ENCODE measurements at places on chromosomes 7 and 10.
A peak's percentile ranks its signal among the peaks of the same experiment; 100 is the strongest.

- no peak for ATAC-seq
Measured at GRCh38 chr10:80443531-80443974, 10.6 kb upstream of the TSPAN14 start.

DNA sequence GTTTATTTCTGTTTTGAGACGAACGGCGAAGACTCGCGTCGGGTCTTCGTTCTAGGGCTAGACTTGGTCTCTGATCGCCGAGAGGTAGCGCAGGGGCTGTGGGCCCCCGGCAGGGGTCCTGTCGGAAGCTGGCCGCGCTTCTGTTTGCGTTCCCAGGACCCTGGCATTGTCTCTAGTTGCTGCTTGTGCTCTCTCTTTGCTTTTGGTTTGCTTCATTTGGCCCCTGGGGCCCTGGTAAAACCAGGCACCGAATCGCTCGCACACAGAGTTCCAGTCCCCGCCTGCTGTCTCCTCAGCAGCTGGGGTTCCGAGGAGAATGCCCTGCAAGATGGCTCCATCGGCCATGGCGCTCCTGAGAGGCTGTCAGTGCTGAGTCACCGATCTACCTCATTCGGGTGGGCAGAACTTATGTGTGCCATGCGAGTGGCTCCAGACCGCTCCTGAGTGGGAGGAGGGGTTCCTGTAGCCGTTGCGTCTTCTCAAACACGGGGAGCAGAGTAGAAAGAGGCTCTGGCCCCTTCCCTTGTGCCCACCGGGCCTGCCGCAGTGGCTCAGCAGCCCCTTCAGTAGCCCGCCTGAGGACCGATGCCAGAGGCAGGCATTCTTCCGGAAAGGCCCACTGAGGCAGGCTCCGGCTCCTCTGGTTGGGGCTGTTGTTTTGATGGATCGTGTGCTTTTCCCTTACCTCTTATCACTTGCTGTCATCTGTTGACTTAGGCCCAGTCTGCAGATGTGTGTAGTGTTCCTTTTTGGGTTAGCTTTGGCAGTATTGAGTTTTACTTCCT lies 826 bp downstream of the CHPF2 start:
- ATAC-seq = peak; percentile 89

DNA sequence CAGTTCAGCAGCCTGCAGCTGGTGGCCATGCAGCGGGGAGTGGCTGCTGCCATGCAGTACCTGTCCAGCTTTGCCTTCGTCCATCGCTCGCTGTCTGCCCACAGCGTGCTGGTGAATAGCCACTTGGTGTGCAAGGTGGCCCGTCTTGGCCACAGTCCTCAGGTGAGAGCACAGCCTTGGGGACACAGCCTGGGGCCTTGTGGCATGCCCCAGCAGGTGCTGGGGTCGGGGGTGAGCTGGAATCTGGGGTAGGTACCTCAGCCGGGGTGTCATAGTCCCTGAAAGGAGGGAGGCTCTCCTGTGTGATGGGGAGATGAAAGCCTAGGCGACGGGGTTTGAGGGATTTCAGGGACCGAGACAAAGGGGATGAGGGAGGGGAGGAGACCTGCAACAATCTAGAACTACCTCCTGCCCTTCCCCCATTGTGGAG lies 14.1 kb downstream of the EPHB6 start:
- no peak for ATAC-seq

GRCh38 chr10:103612462-103613365 lies 119.2 kb downstream of the NEURL1 start:
- ATAC-seq = no peak

DNA sequence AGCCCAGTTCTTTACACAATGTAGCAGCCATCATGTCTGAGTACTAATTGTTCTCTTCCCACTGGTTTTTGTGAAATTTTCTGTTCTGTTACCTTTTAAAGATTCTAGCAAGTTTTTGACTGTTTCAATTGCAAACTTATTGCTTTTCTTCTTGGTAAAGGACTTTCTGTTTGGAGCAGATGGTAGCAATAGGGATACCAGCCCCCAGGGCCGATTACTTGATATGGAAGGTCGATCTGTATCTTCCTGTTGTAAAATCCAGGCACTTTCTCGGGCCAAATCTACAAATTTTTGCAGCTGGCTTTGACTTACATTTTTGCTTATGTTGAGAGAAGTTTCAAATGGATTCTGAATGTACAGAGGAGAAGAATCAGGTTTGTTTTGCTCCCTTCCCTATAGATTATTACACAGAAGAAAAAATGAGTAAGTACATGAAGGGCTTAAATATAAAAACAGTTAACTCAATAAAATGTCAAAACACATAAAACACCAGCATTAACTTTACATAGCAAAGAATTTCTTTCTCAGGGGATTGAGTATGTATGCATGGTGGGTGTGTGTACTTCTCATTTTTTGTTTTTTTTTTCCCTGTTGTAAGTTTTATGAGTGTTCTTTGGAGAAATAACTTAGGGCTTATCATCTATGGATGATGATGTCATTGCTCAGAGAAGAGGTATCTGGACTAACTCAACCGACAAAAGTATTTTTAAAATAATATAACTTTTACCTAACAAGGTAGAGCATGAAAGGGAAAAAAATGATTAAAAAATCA lies 35.3 kb downstream of the MTPAP start:
- ATAC-seq = no peak

- peak; percentile 38 for ATAC-seq
Measured at GRCh38 chr7:16528520-16528919, 1.9 kb downstream of the LRRC72 start.

- ATAC-seq = no peak
Measured at GRCh38 chr10:8767591-8767990, 713.1 kb downstream of the GATA3 start.
